Effector CD8-positive, alpha-beta T cell (primary cell): ENCODE measurements at places on chromosomes 2 and 18.

- DNase-seq = no peak
Measured at GRCh38 chr2:117293012-117293411, 521.5 kb upstream of the DDX18 start.

DNA sequence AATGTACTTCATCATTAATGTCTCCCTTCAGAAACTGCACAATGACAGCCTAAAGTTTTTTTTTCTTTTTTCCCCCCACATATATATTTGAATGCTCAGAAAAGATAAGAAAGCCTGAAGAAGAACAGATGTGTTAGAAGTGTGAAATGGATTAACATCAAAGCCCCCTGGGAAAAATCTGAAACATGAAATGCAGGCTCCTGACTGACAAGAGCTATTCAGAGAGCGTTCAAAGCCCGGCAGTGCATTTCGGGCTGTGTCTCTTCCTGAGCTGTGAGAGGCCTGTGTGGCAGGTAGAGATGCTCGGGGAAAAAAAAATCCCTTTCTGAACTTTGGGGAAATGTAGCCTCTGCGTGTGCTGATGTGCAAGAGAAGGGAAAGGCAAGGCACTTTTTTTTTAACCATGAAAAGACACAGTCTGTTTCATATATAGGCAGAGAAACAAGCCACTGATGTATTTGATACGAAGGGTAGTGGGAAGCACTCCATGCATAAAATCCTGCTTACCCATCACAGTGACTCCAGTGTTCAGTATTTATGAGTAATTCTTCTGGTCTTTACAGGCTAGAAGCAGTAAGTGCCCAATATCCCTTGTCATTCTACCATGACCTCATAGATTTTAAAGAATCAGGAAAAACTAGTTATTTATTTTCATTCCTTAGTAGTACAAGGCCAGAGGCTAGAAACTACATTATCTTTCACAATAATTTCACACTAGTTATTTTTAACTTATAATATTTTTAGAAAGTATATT is 1574.2 kb upstream of the PIK3C3 start:
- DNase-seq = no peak

DNA sequence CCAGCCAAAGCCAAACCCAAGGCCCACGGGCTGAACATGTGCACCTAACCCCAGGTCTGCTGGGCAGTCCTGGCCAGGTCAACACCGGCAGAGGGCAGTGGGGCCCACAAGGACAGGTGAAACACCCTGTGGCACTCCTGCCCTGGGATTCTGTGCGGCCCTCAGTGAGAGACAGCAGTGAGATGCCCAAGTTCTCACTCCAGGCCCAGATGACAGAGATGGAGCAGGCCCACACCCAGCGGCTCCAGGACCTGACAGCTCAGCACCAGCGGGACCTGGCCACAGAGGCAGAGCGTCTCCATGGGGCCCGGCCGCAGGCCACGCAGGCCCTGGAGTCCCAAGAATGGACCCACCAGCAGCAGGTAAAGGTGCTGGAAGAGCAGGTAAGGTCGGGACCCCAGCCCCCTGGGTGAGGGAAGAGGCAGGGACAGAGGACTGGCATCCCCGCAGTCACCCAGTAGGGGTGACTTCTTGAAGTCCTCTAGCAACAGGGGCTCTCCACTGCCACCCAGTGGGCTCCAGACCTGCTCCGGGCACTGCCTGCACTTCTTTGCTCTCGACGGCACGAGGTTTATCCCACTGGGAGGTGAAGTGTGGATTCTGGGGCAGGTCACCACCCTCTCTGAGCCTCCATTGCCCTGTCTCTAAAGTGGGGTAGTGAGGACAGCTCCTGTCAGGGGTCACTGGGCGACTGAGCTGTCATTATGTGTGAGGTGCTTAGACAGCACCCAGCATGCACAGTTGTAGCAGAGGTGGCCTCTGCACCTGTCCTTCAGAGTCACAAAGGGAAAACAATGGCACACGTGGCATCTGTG is 8.8 kb upstream of the SNED1 start:
- no peak for DNase-seq

GRCh38 chr2:140893685-140894084 is 1237.1 kb downstream of the LRP1B start:
- no peak for DNase-seq

DNA sequence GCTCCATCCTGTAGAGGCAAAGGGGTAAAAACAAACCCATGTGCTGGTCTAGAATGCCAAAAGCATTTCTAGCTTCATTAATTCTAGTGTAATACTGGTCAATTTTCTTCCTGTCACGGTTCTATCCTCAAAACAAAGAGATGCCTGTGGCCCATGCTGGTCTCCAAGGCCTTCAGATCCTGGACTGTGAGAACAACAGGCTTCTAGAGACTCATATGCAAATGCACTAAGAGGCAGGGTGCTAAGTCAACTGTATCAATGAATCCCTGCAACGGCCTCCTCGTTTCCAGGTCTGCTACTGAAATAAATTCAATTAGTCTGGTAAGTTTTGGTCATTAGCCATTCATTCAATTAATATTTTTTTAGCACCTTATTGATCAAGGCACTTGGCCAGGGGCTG is 4.0 kb downstream of the IFT172 start:
- no peak for DNase-seq

- DNase-seq = no peak
Measured at GRCh38 chr2:96546321-96546720, 9.8 kb downstream of the ARID5A start.

DNA sequence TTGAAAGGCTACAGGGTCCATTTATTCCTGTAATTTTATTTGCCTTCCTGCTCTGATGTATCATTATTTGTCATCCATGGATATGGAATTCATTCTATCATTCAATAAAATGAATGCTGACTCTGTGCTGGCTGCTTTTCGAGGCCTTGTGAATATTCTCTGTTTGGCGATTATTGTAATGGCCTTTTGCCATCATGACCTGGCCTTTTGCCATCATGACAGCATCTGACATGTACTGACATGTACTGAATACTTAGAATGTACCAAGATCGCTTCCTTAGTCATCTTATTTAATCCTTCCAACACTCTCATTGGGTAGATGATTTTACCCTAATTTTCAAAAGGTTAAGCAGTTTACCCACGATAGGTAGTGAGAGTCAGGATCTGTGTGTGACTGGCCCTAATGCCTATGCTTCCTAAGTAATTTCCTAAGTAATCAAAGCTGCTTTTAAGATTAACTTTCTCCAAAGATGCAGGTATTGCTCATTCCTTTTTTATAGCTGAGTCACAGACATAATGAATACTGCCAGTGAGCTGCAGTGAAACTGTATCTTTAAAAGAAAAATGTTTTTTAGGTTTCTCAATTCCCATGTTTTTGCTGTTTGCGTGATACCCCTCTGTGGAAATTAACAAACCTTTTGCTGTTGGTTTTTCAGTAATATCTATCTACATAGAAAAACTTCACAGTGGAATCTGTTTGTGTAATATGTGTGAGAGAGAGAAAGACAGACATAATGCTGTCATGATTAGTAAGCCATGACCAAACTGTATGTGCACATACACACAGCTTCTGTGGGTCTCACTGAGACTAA is 127.8 kb downstream of the CERS6 start:
- DNase-seq = no peak

DNA sequence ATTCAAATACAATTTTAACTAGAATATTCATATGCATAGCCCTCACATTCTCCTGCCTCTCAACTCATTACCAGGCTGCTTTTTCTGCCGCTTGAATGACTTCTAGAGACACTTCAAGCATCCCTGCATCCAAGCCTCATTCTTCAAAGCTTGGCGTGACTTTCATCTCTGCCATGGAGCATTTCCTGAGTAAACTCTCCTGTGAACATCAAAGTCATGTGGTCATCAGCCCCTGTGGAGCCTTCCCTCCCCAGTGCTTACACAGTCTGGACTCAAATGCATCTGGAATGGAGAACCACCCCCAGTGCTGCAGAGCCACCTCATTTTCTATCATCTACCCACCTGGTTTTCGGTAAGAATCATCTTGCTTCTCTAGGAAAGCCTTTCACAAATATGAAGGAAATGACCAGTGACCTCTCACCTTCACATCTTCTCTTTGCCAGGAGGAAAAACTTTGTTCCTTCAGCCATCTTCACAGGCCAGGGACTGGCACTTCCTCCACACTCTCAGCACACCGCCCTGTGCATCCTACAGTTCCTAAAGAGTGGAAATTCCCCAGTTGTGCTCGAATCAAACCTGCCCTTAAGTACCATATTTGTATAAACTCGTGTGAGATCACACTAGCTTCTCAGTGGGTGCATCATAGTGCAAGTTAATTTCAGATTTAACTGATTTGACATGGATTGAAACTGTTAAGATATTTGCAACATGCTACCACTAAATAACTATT is 116.4 kb downstream of the COL6A3 start:
- DNase-seq = no peak

- DNase-seq = no peak
Measured at GRCh38 chr2:190746971-190747761, 98.3 kb downstream of the NAB1 start.

DNA sequence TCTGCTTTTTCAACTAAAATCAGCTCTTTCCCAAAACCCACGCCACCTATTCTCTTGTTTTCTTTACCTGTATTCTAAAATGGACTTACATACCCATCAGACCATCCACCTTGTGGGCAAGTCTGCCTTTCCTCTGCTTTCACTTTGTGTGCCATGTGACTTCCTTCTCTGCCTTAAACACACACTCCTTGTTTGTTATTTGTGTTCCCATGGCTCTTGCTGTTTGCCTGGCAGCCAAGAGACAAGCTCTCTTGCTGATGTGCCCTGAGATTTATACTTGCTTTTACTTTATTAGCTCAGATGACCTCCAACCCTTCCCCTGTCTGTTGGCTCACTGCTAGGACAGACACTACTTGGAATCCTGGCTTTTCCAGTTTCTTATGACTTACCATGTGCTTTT is 309.7 kb upstream of the LRRTM4 start:
- no peak for DNase-seq
